NCI-H2029 treated with DMSO at 0.1 percent for 48 hours (cell line): ENCODE measurements at places on chromosomes 4 and X.

GRCh38 chr4:43837171-43837570 is 611.4 kb downstream of the KCTD8 start:
- DNase-seq: no peak

DNA sequence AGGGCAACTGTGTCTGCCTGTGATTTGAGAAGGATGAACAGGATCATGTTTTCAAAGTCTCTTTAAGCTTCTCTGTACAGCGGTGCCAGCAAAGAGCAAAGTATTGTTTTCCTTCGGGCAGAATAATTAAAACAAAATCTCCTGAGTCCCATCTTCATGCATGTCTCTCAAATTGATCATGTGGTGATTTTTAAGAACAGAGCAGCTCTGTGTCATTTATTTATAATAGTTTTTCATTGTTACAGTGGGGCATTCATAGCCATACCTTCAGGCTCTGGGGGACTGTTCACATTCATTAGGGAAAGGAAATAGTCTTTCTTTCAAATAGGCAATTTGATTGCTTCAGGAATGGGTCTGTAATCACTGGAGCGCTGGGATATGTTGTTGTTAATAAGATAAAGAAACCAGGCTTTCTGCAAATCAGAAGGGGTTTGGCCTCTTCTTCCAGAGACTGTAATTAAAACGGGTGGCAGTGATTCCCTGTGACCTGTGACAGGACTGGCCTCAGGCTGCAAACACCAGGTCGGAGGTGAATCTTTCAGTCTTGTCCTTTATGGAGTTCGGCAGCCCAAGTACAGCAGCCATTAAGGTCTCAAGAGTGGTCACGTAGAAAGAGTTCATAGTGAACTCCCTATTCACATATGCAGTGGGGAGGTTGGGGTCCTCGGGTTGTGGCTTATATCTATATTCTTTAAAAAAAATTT is 29.3 kb upstream of the CBR4 start:
- no peak for DNase-seq

DNA sequence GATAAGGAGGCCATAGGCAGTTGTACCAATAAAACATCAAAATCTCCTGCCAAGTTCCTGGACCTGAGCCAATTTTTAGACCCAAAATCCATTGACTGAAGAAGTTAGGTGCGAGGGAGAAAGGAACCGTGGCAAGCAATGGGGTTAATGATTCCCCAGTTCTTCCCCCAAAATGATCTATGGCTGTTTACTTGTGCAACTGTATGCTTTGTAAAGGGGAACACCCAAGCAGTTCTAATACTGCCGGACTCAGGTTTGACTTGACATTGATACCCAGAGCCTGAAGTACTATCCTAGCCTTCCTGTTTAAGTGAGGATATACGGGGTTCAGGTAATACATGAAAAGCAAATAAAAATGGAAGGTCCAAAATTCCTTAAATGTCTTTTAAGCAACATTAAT is 6.7 kb upstream of the EIF4E start:
- DNase-seq: no peak

GRCh38 chr4:135418353-135418752 is 1216.8 kb upstream of the PABPC4L start:
- no peak for DNase-seq

- peak; percentile 90 for DNase-seq
These were observed 279.2 kb downstream of the QDPR start for GRCh38 chr4:17232566-17233253.

GRCh38 chr4:53057679-53058078 is 195.6 kb downstream of the RASL11B start:
- DNase-seq: no peak
